ENCODE measurements at places on chromosomes 1 and 21. TPM values are rescaled to one million over a fixed set of nuclear protein-coding genes. Genes with fewer than 3 reads are reported as not detected.

DNA sequence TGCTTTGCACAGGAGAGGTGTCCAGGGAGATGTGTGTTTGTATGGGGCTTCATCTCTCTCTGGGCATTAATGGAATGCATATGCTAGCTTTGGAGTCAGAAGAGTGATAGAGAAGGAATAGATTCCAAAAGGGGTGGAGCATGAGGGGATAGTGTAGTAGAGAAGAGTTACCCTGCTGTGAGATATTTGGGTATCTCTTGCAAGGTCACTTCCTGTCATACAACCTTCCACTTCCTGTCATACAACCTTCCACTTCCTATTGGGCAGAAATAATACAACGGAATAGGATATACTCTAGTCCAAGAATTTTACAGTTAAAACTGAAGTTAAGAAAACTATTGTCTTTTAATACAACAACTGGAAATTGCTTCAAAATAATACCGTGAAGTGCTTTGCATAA is 351.8 kb upstream of the FMN2 start:
- no peak for DNase-seq

DNA sequence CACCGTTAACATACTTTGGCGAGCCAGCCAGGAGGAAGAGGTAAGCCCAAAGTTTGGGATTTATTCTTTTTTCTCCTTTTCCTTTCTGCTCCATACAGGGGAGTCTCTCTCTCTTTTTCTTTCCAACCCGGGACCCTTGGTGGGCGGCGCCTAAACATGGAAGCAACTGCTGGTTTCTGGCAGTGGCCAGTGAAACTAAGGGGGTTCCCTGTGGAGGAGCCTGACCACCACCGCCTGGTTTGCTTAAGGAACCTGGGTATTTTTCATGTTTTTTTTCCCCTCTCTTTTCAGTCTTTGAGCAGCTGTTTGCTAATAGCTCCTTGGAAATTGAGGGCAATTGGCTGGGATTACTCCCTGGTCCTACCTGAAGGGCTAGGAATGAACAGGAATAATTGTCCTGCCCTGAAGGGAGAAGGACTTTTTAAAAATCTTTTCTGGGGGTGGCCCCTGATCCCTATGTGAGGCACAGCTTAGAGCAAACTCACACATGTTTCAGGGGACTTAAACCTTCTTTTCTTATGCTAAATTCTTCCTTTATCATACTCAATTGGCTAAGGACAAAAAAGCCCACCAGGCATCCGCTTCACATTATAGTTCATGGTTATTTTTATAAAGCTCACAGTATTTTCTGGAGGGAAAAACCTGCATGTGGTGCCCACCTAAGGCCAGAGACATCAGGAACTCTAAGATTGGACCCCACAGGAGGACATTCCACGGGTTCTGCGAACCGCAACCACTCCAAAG is 61.3 kb upstream of the PLD5 start:
- no peak for DNase-seq

GRCh38 chr1:198922638-198923430 is 284.0 kb downstream of the PTPRC start:
- DNase-seq = no peak

GRCh38 chr1:116321766-116322175 is 51.3 kb upstream of the ATP1A1 start:
- DNase-seq = no peak

The CAPN8 gene
- not detected for total RNA-seq

- no peak for DNase-seq
Observed at GRCh38 chr1:201096041-201096461, 16.2 kb downstream of the CACNA1S start.
